Stimulated activated CD4-positive, alpha-beta T cell treated with anti-CD3 and anti-CD28 coated beads, TNF-alpha, amount 100 ng/mL, for 1 hour (primary cell): ENCODE measurements at places on chromosomes 4 and X.

DNA sequence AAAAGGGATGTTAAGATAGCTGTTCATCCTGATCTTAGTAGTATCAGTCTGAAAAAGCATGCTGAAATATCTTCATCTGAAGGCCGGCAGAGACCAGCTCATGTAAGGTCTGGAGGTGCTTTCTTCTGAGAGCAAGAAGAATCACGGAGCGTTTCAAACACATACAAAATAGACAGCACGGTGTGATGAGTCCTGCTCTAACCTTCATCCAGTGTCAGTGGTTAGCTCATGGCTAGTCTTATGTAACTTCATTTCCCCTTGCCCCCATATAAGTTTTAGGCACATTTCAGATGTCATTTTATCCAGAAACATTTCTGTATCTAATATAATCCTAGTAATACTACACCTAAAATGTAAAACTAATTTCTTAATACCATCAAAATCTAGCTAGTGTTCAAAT is 27.8 kb downstream of the ADD1 start:
- no peak for DNase-seq

GRCh38 chr4:150145090-150145945 is 67.1 kb downstream of the DCLK2 start:
- DNase-seq, result no peak

- no peak for DNase-seq
These were observed 46.6 kb upstream of the HS6ST2 start for GRCh38 chrX:133005042-133005441.

- DNase-seq, result no peak
These were observed 33.0 kb downstream of the ARHGAP6 start for GRCh38 chrX:11632732-11633131.

DNA sequence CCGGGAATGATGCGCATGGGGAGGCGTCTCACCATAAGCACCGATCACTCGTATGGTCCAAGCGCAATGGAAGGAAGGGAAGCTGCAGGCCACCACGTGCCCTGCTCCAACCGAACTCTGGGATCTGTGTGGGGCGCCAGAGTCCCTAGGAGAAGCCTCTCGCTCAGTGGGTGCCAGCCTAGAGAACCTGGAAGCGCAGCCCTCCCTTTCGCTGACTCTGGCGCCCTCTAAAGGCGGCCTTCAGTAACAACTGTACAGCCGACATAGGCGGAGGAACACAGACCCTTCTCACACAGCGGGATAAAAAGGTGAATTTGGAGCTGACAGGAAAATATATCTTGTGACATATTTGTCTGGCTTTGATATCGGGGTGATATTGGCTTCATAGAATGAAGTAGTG is 76.0 kb downstream of the INTS6L start:
- no peak for DNase-seq

GRCh38 chr4:48127231-48127630 is 6.8 kb downstream of the TXK start:
- DNase-seq, result no peak

GRCh38 chr4:87531621-87532020 is 2.4 kb upstream of the SPARCL1 start:
- DNase-seq, result no peak

- no peak for DNase-seq
These were observed 144.4 kb downstream of the GLRA2 start for GRCh38 chrX:14673764-14674163.

- DNase-seq, result no peak
These were observed 43.5 kb downstream of the DDIT4L start for GRCh38 chr4:100146756-100147155.

DNA sequence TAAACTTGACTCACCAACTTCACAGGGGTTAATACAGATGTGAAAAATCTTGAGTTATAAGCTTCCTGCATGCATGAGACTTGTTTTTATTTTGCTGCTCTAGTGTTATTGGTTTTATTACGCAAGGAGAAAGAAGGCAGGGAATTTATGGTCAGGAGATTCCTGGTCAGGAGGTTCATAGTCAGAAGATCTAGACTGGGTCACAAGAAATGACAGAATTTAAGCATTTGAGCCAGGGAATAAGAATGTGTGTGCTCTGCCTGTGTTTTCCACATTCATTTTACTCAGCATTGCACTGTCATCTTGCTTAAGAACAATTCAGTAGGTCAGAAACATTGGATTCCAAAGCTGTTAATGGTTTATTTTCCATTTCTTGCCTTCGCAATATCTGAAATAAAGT is 2522.1 kb downstream of the ARAP2 start:
- DNase-seq, result no peak

DNA sequence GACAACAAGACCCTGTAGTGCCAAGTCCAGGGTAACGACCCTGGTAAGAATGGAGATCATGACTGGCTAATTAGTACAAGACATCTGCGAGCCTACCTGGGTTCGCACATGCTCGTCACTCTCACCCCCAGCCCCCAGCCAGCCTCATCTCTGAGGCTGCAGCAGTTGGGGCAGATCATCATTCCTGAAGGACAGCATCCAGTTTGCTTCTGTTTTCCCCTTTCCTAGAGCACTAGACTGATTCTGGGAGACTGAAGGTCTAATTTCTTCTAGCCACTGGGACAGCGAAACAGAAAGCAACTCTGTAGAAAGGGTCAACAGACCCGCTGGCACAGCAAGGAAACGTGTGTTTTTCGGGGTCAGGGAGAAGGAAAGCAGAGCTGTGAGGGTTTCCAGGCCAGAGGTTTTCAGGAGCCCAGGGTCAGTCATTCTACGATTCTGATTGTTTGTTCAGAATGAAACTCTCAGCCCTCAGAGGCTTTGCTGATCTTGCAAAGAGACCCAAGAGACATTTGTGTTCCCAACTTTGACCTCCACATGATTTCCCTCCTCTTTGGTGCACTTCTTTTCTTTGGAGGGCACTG is 343.1 kb upstream of the NOCT start:
- no peak for DNase-seq

DNA sequence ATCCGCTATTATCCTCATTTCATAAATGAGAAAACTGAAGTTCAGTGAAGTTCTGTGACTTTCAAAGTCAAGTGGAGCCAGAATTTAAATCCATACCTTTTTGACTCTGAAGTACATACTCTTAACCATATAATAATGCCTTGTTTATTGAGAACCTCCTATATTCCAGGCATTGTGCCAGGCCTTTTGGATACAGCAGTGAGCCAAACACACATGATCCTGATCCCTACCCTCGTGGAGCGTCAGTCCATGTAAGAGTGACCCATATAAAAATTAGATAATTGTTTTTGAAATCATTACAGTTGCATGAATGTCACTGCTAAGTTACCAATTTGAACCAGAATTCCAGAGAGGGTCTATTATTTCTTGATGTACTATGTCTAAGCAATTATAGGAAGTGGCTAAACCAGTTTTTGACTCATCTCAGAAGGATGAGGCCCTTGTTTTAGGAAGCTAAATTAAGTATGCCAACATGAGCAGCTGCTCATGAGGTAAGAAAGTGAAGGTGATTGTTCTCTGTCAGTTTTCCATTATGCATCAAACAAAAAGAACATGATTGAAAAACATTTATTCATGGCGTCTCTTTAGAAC is 289.5 kb downstream of the GLUD2 start:
- no peak for DNase-seq

GRCh38 chr4:187378441-187378840 is 617.1 kb upstream of the ZFP42 start:
- DNase-seq, result no peak

- no peak for DNase-seq
These were observed 192.4 kb upstream of the EDNRA start for GRCh38 chr4:147288512-147288911.

DNA sequence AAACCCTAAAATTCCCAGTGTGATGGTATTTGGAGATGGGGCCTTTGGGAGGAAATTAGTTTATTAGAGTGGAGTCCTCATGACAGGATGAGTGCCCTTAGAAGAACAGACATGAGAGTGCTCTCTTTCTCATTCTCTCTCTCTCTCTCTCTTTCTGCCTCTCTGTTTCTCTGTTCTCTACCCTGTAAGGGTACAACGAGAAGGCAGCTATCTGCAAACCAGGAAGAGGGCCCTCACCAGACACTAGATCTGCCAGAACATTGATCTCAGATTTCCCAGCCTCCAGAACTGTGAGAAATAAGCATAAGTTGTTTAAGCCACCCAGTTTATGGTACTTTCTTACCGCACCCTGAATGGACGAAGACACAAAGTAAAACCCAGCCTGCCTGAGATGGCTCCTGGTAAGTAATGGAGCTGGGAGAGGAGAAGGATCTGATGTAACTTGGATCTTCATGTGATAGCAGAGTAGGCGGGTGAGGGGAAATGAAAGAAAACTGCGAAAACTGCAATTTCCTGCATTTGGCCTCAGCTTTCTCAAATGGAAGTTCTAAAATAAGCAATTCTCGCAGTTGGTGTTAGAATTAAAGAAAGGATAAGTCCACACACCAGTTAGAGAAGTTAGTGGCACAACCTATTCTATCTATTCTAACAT is 8.7 kb upstream of the CDS1 start:
- DNase-seq, result no peak

DNA sequence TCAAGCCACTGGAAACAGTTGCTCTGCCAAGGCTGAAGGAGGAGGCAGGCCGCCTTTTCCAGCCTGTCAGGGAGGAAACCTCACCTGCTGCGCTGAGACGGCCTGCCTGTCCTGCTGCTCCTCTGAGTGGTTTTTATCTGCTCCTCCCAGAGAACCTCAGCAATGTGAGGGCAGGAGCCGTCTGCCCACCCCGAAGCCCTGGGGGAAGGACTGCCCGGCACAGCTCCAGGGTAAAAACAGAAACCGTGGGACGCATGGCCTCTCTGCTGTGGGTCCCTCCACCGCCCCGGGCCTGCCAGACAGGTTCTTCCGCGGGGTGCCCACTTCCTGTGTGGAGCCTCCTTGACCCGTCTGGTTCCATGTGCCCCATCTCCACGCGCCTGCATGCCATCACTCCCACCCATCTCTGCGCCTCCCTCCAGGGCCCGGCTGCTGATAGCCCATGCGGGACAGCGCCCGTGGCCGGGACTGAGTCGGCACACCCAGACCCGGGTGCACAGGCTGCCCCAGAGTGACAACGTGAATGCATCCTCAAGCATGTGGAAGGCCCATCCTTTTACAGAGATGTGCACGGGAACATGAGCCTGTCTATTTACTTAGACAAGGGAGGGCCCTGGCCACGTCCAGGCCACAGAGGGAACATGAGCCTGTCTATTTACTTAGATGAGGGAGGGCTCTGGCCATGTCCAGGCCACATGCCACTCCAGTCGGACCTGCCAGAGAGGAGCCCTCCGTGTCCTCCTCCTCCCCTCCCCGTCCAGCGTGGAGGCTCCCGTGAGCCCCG is 4.0 kb upstream of the SLC49A3 start:
- DNase-seq, result no peak

DNA sequence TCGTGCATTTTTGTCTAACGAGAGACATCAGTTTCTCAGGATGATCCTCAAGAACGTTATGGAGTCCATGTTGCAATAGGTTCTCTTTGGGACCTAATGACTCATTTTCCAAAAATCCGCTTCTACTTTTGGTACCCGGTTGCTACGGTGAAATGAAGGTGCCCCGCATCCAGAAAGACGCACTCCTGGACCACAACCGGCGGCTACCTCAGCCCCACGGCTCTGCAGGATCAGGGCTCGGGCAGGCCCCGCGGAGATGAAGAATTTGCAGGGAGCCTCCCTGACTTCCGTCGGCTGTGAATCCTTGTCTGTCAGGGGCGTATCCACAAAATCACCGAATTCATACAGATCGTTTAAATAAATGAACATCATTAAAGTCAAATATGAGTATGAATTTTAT is 15.6 kb downstream of the GTPBP6 start:
- DNase-seq, result no peak

GRCh38 chrX:139484591-139484990 is 45.9 kb upstream of the F9 start:
- DNase-seq, result no peak

DNA sequence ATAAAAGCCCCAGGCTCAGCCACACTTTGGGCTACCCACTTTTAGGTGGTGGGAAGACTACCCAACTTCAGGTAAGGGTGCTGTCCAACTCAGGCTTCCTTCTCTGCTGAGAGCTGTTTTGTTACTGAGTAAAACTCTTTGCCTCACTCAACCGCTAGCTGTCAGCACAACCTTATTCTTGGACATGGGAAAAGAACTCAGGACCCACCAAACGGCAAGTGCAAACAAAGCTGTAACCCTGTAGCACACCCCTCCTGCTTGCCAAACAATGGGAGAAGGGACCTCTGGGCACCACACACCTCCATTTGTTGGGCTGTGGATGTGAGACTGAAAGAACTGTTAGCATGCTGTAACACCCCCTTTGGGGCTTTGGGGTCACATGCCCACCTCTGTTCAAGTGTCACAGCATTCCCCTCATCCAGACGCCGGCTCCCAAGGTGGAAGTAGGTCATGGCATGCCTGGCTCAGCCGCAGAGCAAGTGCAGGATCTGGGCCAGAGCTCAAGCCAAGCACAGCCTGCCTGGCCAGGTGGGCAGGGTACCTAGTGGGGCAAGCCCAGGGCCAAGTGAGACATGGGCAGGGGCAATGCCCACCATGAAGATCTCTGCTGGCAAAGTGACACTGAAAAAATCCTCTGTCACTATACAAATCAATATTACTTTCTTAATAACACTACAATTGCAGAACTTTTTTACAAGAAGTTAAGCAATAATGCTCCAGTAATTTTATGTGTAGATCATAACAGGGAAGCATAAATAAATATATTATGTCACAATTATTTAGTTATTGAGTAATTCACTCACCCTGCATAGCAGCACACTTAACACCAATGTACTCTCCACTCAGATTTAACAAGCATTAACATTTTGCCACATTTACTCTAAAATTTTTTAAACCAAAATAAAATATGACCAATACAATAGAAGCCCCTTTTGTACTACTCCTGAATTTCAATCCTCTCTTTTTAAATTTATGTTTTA is 107.2 kb downstream of the TBCK start:
- no peak for DNase-seq

DNA sequence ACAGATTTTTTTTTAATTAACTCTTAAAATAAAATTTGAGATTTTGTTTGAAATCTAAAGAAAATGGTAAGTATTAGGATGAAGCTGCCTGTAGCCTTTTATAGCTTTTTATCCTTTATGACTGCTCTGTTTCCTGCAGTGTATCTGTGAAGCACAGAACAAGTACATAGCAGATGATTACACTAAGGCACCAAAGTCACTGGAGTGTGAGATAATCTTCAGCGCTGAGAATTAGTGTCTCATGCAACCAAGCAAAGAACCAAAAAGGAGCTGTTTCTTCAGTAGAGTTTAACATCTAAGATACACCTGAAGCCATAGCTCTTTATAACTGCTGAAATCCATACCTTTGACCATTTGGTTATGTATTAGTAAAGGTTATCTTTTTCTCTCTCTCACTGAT is 1989.8 kb upstream of the PCDH10 start:
- DNase-seq, result no peak

DNA sequence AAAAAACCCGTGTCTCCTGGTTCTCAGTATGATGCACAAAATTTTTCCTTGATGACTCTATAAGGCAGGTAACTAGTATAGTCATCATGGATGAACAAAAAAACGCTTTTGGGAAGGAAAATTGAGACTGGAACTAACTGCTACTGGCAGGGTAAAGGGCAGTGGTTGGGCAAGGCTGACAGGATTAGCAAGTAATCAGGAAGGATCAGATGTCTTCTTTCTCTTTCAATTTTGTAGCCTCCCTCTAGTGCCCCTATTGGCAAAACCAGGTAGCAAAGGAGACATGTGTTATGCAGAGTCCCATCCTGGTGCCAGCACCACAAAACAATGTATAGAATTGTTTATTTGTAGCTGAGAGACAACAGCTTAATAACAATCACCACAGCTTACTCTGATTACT is 12.8 kb upstream of the SLITRK4 start:
- DNase-seq, result no peak
